ENCODE measurements at places on chromosomes 16 and 17. TPM values are rescaled to one million over a fixed set of nuclear protein-coding genes. Genes with fewer than 3 reads are reported as not detected.

The FAM171A2 gene
- 0.17 TPM for total RNA-seq

The SLC5A10 gene
- total RNA-seq, result not detected

The FOXF1 gene
- not detected for total RNA-seq

DNA sequence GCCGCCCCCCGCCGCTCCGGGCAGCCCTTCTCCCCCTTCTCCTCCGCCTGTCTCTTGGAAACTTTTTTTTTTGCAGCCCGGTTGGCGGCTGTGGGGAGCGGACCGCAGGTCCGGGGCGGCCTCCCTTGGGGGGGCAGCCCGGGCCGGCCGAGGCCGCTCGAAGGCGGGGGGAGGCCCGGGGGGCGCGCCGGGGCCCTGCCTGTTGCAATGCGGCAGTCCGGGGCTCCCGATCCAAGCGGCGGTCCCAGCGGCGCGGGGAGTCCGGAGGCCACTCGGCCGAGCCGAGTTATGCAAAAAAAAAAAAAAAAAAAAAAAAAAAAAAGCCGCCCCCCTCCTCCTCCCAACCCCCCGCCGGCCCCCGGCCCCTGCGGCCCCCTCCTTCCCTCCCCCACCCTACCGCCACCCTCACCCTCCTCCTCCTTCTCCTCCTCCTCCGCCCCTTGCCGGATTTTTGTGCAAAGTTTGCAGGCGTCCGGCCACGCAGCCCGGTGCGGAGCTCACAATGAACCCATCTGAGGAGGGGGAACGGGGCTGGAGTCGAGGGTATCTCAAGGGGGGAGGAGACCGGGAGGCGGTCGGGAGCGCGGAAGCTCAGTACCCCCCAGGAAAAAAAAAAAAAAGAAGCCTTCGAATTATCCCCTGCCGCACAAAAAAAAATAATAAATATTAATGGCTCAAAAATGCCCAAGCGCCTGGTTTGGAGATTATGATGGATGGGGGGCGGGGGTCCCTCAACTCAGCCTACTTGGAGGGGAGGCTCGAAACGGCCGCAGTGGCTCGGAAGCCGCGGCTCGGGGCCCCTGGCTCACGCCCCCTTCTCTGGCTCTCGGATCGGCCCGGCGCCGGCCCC, at the start of gene ZNF423:
TSS of gene ZNF423 (minus strand) at position 291 of the 850 bp plus-strand sequence. CDS start 338 bp downstream, outside the sequence.
- ATAC-seq, result no peak

GRCh38 chr17:27353033-27353460, 59.1 kb downstream of the WSB1 start:
- ATAC-seq, result no peak

GRCh38 chr17:33196883-33197282, 96.2 kb downstream of the ASIC2 start:
- ATAC-seq, result no peak

GRCh38 chr16:50836121-50836621, 94.3 kb downstream of the CYLD start:
- no peak for ATAC-seq

DNA sequence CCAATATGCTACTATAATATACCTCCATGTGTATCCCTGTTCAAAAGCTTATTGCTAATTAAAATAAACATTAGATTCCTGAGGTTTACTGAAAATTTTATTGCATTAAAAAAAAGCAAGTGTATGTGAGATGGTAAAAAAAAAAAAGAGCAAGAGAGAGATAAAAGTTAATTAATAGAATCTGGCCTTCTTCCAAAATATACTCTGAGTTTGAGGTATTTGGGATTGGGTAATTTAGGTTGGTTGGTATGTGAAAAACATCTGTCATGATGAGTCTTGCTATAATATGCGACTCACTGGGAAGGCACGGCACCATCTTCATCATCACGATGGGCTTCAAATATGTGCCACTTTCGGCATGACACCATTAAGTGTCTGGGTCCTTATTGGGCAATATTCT, 711.1 kb upstream of the SOX9 start:
- no peak for ATAC-seq

- peak; percentile 15 for ATAC-seq
Observed at GRCh38 chr17:40552806-40553693, 12.2 kb downstream of the CCR7 start.

DNA sequence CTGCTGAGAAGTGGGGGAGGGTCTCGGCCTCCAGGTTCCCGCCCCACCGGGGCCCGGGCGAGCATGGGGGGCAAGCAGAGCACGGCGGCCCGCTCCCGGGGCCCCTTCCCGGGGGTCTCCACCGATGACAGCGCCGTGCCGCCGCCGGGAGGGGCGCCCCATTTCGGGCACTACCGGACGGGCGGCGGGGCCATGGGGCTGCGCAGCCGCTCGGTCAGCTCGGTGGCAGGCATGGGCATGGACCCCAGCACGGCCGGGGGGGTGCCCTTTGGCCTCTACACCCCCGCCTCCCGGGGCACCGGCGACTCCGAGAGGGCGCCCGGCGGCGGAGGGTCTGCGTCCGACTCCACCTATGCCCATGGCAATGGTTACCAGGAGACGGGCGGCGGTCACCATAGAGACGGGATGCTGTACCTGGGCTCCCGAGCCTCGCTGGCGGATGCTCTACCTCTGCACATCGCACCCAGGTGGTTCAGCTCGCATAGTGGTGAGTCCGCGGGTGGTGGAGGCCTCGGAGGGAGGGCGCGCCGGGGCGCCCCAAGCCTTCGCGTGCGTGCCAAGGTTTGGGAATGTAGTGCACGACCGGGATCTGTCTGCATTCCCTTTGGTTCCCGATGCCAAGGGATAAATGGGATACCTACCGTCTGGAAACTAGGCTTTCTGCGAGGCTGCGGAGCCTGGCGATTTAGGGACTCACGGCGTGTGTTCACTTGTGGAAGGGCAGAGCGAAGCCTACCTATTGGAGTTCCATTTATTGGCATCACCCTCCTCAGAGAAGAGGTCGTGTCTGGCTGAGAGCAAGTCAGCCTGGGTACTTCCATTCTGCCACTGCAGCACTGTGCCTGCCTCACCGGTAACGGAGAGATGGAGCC, 1.0 kb downstream of the ZNRF1 start:
- ATAC-seq, result peak; percentile 49

GRCh38 chr16:82628711-82629110, 1.9 kb downstream of the CDH13 start:
- no peak for ATAC-seq
